ENCODE measurements at places on chromosomes 4 and X. TPM values are rescaled to one million over a fixed set of nuclear protein-coding genes. Genes with fewer than 3 reads are reported as not detected.

The NHSL2 gene
- polyA plus RNA-seq, result 3.7 TPM

The PACRGL gene
- 6.5 TPM for polyA plus RNA-seq

The COMMD8 gene
- polyA plus RNA-seq, result 17.4 TPM

- H3K4me3 ChIP-seq, result no peak overlapping the region
- H3K4me1 ChIP-seq, result no peaks in the 10 kb centered on the region
- H3K36me3 ChIP-seq, result no peaks in the 10 kb centered on the region
- DNase-seq, result peak; percentile 41
- no peak overlapping the region for H3K27ac ChIP-seq
Measured at GRCh38 chrX:75038925-75039324, 113.7 kb upstream of the NEXMIF start.

DNA sequence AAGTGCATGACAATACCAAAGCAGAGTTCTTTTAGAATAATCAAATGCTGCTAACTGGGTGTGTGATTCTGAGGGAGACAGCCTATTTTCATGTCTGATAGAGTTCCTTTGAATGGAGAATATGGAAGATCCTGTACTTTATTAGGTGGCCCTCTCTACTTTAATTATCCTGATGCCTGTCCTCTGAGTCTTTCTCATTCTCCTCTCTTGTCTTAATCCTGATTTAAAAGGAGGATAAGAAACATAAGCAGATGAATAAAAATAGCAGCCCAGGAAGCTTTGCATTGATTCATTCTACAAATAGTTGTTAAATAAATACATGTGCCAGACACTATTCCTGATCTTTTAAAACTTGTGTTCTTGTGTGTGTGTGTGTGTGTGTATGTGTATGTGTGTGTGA lies 387.3 kb downstream of the SPRY1 start:
- H3K27ac ChIP-seq, result no peak overlapping the region
- no peak for DNase-seq
- H3K4me3 ChIP-seq, result no peak overlapping the region
- peaks cover 26% of the 10 kb centered on the region for H3K4me1 ChIP-seq
- H3K27me3 ChIP-seq, result no peaks in the 10 kb centered on the region
- H3K36me3 ChIP-seq, result no peaks in the 10 kb centered on the region
